ENCODE measurements at places on chromosomes 6 and 20.

DNA sequence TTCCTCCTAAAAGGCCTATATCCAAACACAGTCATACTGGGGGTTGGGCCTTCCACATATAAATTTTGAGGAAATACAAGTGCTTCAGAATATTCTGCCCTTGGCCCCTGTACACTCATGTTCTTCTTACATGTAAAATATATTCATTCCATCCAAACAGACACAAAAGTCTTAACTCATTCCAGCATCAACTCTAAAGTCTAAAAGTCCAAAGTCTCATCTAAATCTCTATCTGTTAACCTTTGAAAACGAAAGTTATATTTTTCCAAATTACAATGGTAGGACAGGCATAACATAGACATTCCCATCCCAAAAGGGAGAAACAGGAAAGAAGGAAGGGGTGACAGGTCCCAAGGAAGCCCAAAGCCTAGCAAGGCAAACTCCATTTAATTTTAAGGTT, 215.4 kb upstream of the THBS2 start:
- no peaks in the 10 kb centered on the region for H3K4me1 ChIP-seq
- peaks cover 2% of the 10 kb centered on the region for H3K36me3 ChIP-seq
- no peak overlapping the region for H3K27ac ChIP-seq
- no peak for DNase-seq

GRCh38 chr6:131117878-131118277, 17.4 kb upstream of the AKAP7 start:
- H3K27me3 ChIP-seq = no peaks in the 10 kb centered on the region
- H3K36me3 ChIP-seq = no peaks in the 10 kb centered on the region
- no peak overlapping the region for H3K27ac ChIP-seq
- no peak for DNase-seq

DNA sequence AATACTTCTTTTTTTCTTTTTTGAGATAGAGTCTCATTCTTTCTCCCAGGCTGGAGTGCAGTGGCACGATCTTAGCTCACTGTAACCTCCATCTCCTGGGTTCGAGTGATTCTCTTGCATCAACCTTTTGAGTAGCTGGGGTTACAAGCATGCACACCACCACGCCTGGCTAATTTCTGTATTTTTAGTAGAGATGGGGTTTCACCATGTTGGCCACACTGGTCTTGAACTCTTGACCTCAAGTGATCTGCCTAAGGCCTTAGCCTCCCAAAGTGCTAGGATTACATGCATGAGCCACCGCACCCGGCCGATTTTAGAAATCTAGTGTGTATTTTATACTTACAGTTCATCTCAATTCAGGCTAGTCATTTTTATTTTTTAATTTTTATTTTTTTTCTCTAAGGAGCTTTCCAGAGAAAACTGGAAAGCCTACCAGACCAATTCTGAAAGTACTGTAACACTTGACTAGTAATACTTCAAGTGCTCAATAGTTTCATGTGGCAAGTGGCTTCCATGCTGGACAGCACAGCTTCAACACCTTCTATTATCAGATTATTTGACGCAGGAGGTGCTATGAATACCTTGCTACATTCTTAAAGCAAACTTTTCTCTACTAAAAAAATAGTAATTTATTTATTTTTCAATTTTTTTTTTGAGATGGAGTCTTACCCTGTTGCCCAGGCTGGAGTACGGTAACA, 25.0 kb downstream of the POLR1C start:
- no peak for DNase-seq
- H3K27ac ChIP-seq = peak overlapping the region; percentile 6
- no peaks in the 10 kb centered on the region for H3K4me1 ChIP-seq
- no peak overlapping the region for H3K4me3 ChIP-seq
- no peaks in the 10 kb centered on the region for H3K27me3 ChIP-seq

GRCh38 chr20:41098703-41099250, 38.6 kb upstream of the PLCG1 start:
- no peak for DNase-seq
- peaks cover 5% of the 10 kb centered on the region for H3K4me1 ChIP-seq
- no peaks in the 10 kb centered on the region for H3K27me3 ChIP-seq
- H3K36me3 ChIP-seq = peaks cover 53% of the 10 kb centered on the region
- no peak overlapping the region for H3K4me3 ChIP-seq

GRCh38 chr6:111944541-111944940, 71.3 kb upstream of the FYN start:
- H3K27me3 ChIP-seq = peaks cover 2% of the 10 kb centered on the region
- H3K4me3 ChIP-seq = no peak overlapping the region
- H3K36me3 ChIP-seq = no peaks in the 10 kb centered on the region
- no peak overlapping the region for H3K27ac ChIP-seq
- H3K4me1 ChIP-seq = no peaks in the 10 kb centered on the region
- no peak for DNase-seq

GRCh38 chr20:62141397-62142251, 1.6 kb downstream of the PSMA7 start:
- H3K36me3 ChIP-seq = peaks cover 44% of the 10 kb centered on the region
- peak overlapping the region; percentile 92 for H3K27ac ChIP-seq
- peak overlapping the region; percentile 81 for H3K4me3 ChIP-seq
- no peaks in the 10 kb centered on the region for H3K27me3 ChIP-seq
- DNase-seq = peak; percentile 40

- H3K4me1 ChIP-seq = no peaks in the 10 kb centered on the region
- H3K27me3 ChIP-seq = no peaks in the 10 kb centered on the region
- peak; percentile 57 for DNase-seq
These were observed 49.2 kb downstream of the GMDS start for GRCh38 chr6:2196079-2196679.

- H3K36me3 ChIP-seq = no peaks in the 10 kb centered on the region
- no peaks in the 10 kb centered on the region for H3K4me1 ChIP-seq
- H3K4me3 ChIP-seq = no peak overlapping the region
These were observed 134.7 kb downstream of the PACRG start for GRCh38 chr6:162862462-162862861.

DNA sequence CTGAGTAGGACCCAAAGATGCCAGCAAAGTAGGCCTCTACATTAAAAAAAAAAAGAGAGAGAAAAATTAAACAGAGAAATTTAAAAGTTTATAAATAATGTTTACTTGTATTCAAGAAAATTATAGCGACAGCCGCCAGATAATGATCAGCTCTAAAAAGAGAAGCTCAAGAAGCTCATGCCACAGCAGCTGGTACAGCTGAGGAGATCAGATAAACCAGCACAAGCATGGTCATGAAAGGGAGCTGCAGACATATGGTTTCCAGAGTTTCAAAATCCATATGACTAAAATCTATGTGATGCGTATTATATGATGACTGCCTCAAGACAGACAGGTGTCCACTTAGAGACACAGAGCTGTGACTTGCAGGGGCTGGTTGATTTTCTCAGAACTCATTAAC, 13.6 kb upstream of the HLA-C start:
- peaks cover 9% of the 10 kb centered on the region for H3K27me3 ChIP-seq
- H3K4me1 ChIP-seq = peaks cover 9% of the 10 kb centered on the region
- no peak for DNase-seq
- H3K36me3 ChIP-seq = no peaks in the 10 kb centered on the region
- no peak overlapping the region for H3K27ac ChIP-seq
- H3K4me3 ChIP-seq = no peak overlapping the region

- H3K4me3 ChIP-seq = no peak overlapping the region
- no peak overlapping the region for H3K27ac ChIP-seq
- no peaks in the 10 kb centered on the region for H3K27me3 ChIP-seq
- H3K36me3 ChIP-seq = no peaks in the 10 kb centered on the region
- H3K4me1 ChIP-seq = peaks cover 18% of the 10 kb centered on the region
These were observed 38.6 kb upstream of the PIM1 start for GRCh38 chr6:37131104-37131959.

DNA sequence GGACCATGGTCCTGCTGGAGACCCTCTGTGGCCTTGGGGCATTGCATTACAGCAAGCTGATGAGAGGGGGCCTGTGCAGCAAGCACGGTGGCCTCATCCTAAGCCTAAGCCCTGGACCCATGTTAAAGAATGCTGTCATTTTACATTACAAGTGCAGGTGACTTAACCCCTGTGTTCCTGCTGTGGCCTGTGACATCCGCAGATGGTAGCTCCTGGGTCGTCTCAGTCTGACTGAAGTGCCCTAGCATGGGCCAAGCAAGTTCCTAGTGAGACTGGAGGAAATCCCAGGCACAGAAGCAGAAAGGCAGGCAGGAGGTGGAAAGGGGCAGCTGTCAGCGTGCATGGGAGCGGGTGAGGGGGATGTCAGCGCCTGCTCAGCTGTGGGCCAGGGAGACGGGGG, 252.4 kb downstream of the FNDC1 start:
- peaks cover 2% of the 10 kb centered on the region for H3K27me3 ChIP-seq
- no peak overlapping the region for H3K4me3 ChIP-seq
- DNase-seq = no peak
- H3K27ac ChIP-seq = no peak overlapping the region

GRCh38 chr20:47048054-47048453, 153.4 kb downstream of the EYA2 start:
- no peaks in the 10 kb centered on the region for H3K4me1 ChIP-seq
- H3K27me3 ChIP-seq = peaks cover 10% of the 10 kb centered on the region
- no peak overlapping the region for H3K27ac ChIP-seq
- H3K4me3 ChIP-seq = no peak overlapping the region
- no peaks in the 10 kb centered on the region for H3K36me3 ChIP-seq

DNA sequence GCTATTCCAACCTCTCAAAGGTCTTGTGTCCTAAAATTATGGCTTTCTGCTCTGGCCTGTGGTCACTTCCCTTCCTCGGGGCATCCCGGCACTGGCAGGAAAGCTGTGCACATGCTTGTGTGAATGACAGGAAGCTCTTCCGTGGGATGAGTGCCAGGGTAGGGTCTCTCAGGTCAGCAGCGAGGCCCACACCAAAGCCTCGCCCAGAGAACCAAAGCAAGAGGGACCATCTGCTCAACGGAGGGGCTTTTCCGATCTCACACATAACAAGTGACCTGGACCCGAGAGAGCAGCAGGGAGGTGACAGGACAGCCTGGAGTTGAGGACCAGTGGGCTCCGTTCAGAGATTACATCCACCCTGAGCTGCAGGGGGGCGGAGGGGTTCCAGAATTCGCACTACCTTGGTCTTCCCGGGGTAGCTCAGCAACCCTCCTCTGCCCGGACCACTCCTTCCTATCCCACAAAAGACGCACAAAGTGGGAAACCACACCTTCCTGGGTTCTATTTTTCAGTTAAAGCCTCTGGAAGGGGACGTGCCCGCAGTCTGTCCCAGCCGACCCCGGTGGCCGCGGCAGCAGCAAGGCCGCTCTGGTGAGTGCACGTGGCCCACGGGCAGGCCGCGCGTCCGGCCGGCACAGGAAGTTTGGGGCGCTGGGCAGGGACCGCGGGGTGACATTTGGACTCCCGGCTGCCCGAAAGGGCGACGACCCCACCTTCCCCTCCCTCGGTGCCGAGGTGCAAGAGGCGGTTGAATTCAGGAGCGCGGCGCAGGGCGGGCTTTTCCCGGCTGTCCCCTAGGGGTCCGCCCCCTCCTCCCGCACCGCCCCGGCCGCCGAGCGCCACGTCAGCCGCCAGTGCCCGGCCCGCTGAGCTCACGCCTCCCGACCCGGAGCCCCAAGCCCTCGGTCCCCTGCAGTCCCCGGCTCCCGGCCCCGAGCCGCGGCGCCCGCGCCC, 988 bp downstream of the TXNDC5 start:
- peak overlapping the region; percentile 34 for H3K27ac ChIP-seq
- H3K36me3 ChIP-seq = peaks cover 4% of the 10 kb centered on the region
- peak; percentile 35 for DNase-seq
- peak overlapping the region; percentile 74 for H3K4me3 ChIP-seq
- H3K27me3 ChIP-seq = no peaks in the 10 kb centered on the region
- peaks cover 23% of the 10 kb centered on the region for H3K4me1 ChIP-seq

DNA sequence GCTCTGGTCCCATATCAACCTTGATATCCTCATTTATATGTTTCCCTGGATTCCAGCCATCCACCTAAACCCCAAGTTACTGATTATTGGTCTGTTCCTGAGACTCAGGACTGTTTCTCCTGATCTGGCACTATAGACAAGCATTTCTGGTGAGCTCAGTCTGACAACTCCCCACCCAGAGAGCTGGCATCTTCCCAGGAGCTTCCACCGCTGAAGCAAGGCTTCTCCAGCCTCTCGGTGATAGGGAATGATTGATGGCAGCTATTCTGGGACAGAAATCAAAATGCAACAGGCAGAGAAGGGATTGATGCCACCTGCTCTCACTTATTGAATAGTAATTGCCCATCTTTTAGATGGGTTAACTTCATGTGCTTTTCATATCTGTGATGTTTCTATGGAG, 169.7 kb upstream of the GGTLC1 start:
- H3K36me3 ChIP-seq = no peaks in the 10 kb centered on the region
- DNase-seq = no peak
- no peak overlapping the region for H3K4me3 ChIP-seq
- H3K27me3 ChIP-seq = no peaks in the 10 kb centered on the region
- peaks cover 4% of the 10 kb centered on the region for H3K4me1 ChIP-seq

GRCh38 chr6:46909371-46909770, 12.4 kb downstream of the ADGRF5 start:
- DNase-seq = no peak
- no peaks in the 10 kb centered on the region for H3K27me3 ChIP-seq
- no peak overlapping the region for H3K27ac ChIP-seq
- no peaks in the 10 kb centered on the region for H3K36me3 ChIP-seq

DNA sequence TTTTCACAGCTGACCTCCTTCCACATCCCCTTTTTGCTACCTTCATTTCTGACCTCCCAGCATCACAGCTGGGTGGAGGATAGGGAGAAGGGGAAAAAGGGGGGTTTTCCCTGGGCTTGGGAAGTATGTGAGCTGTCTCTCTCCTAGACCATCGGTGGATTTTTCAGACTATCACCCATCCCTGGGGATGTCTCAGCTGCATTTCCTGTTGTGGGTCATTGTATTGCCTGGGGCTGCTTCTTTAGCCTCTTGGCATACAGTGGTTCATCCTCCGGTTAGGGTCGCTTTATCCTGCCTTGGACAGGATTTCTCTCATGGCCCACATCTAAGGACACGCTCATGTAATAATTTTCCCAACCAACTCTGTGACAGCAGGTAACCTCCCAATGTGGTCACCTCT, 142.5 kb upstream of the ARG1 start:
- no peak overlapping the region for H3K4me3 ChIP-seq
- H3K27ac ChIP-seq = no peak overlapping the region
- DNase-seq = no peak
- no peaks in the 10 kb centered on the region for H3K27me3 ChIP-seq
- peaks cover 10% of the 10 kb centered on the region for H3K4me1 ChIP-seq

GRCh38 chr6:36155662-36156061, 25.3 kb downstream of the MAPK13 start:
- H3K4me1 ChIP-seq = peaks cover under 1% of the 10 kb centered on the region
- H3K27ac ChIP-seq = no peak overlapping the region
- H3K36me3 ChIP-seq = peaks cover 8% of the 10 kb centered on the region
- H3K4me3 ChIP-seq = no peak overlapping the region
- H3K27me3 ChIP-seq = no peaks in the 10 kb centered on the region
- DNase-seq = no peak

- peaks cover 3% of the 10 kb centered on the region for H3K36me3 ChIP-seq
- DNase-seq = no peak
- peaks cover 23% of the 10 kb centered on the region for H3K4me1 ChIP-seq
- H3K4me3 ChIP-seq = no peak overlapping the region
- no peak overlapping the region for H3K27ac ChIP-seq
These were observed 259.4 kb downstream of the TMEM242 start for GRCh38 chr6:157063923-157064322.

- no peak for DNase-seq
- no peaks in the 10 kb centered on the region for H3K27me3 ChIP-seq
- H3K27ac ChIP-seq = no peak overlapping the region
- no peaks in the 10 kb centered on the region for H3K36me3 ChIP-seq
- no peak overlapping the region for H3K4me3 ChIP-seq
- H3K4me1 ChIP-seq = no peaks in the 10 kb centered on the region
These were observed 63.3 kb downstream of the SMLR1 start for GRCh38 chr6:130890521-130890971.

Data from activated CD4-positive, alpha-beta T cell treated with anti-CD3 and anti-CD28 coated beads, Interleukin-2, amount 10 ng/mL, durations not matched to agents 7 days and 5 days (primary cell).